CD4-positive, alpha-beta T cell treated with Interferon alpha-2 for 1 hour (primary cell): ENCODE measurements at places on chromosomes 1 and 21.

DNA sequence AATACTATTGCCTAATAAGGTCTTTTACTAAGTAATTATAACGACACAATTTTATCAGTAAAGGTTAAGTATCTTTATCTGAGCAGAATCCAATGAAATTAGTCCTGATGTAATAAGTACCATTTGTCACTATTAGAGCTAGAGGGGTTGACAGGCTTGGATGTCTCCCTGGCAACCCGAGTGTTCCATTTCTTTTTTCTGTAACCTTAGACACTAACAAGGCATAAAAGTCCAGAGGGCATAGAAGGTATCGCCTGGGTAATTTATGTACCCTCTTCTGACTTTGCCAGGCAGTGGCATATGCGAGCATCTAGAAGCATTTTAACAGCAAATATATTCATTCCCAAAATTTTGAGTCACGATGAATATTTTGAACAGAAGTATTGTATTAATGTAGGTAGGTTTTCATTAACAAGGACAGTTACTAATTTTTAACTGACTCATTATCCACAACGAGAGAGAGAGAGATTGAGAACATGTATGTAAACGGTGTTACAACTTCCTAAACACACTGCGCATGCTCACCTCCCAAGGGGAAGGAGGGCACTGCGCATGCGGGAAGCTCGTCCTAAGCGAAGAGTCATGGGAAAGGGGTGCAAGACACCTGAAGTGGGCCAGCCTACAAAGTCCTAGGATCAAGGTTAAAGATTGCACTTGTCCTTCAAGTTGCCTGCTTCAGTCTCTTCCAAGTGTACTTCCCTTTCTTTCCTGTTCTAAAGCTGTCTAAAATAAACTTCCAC is 423.9 kb downstream of the DSCAM start:
- DNase-seq, result no peak

GRCh38 chr1:120133228-120133927 is 42.9 kb downstream of the SEC22B start:
- no peak for DNase-seq

DNA sequence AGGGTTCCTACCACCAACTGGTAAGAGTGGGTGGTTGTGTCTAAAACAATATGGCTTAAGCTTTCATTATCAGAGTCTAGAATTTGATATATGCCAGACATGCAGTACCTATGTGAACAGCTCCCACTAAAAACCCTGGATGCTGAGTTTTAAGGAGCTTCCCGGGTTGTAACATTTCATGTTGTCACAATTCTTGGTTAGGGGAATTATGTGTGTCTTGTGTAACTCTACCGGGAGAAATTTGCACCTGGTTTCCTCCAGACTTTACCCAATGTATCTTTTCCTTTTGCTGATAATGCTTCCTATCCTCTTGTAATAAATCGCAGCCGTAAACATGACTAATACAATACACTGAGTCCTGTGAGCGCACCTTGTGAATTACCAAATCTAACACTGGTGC is 48.3 kb downstream of the ARID4B start:
- no peak for DNase-seq

- DNase-seq, result no peak
Measured at GRCh38 chr1:56024155-56024554, 555.2 kb downstream of the PLPP3 start.

- DNase-seq, result no peak
Measured at GRCh38 chr1:41447995-41448770, 36.3 kb downstream of the EDN2 start.

DNA sequence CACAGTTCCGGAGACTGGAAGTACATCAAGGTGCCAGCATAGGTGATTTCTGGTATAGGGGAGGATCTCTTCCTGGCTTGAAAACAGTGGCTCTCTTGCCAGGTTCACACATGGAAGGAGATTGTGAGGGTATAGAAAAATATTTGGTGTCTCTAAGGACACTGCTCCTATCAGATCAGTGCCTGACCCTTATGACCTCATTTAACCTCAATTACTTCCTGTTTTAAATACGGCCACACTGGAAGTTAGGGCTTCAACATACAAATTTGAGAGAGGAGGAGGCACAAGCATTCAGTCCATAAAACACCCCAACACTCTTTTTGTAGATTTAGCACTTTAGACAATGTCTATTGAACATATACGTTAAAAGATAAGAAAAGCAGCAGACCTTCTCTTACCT is 37.0 kb downstream of the COL6A1 start:
- no peak for DNase-seq

DNA sequence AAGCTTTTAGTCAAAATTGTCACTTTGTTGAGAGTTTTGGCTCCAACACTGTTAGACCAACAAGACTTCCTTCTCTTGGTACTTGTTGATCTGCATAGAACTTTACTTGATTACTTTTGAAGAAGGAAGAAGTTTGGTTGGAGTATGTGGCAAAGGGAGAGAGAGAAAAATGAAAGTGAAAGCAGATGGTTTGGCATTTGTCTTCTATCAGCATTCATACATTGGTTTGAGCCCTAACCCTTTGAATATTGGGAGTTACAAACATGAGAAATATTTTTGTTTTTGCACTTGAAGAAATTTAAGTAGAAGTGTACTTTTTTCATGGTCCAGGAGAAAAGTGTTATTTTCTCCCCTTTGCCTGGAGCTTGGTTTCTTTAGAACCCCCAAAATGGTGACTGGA is 169.8 kb downstream of the ADGRL4 start:
- no peak for DNase-seq

GRCh38 chr1:37149296-37149695 is 115.0 kb upstream of the GRIK3 start:
- no peak for DNase-seq

GRCh38 chr1:184489908-184490307 is 103.1 kb downstream of the C1orf21 start:
- DNase-seq, result no peak

GRCh38 chr1:192151176-192151575 is 7.1 kb upstream of the RGS18 start:
- no peak for DNase-seq

- DNase-seq, result peak; percentile 43
Measured at GRCh38 chr1:150165622-150166612, 16.2 kb downstream of the PLEKHO1 start.

- DNase-seq, result no peak
Measured at GRCh38 chr1:25517476-25518394, 25.7 kb upstream of the LDLRAP1 start.

DNA sequence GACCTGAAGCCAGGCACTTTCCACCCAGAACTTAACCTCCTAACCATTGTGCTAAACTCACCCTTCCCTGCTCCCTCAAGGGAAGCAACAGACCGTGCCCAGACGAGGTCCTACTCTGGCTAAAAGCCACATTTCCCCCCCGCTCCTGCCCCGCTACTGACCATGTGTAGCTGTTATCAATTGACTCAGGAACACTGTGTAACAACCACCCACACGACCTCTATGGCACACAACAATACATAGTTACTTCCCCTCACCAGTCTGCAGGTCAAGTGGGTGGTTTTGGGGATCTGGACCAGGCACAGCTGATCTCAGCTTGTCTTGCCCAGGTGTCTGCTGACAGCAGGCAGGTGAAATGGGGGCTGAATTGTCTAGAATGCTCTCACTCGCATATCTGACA is 40.1 kb downstream of the CAMK2N1 start:
- DNase-seq, result no peak

GRCh38 chr21:23308741-23309140 is 2298.5 kb downstream of the MRPL39 start:
- DNase-seq, result no peak

- DNase-seq, result no peak
Measured at GRCh38 chr1:89542345-89542744, 17.7 kb downstream of the LRRC8B start.

- no peak for DNase-seq
Measured at GRCh38 chr1:3272321-3273045, 182.0 kb upstream of the ARHGEF16 start.

DNA sequence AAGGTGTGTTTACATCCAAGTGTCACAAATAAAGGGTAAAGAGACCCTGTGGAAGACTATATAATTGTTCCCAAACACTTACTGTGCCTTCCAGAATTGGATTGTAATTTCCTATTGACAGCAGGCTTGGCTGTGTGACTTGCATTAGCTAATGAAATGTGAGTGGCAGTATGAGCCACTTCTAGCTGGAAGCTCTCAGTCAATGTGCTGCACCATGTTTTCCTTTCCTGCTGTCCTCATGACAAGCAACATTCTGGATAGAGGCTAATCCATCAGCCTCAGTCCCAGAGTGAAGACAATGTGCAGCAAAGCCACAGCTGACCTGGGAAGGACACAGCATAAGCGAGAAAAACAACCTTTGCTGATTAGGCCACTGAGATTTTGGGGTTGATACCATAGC is 5.9 kb upstream of the FOXJ3 start:
- no peak for DNase-seq

- no peak for DNase-seq
Measured at GRCh38 chr1:109671067-109671466, 3.2 kb downstream of the GSTM2 start.

DNA sequence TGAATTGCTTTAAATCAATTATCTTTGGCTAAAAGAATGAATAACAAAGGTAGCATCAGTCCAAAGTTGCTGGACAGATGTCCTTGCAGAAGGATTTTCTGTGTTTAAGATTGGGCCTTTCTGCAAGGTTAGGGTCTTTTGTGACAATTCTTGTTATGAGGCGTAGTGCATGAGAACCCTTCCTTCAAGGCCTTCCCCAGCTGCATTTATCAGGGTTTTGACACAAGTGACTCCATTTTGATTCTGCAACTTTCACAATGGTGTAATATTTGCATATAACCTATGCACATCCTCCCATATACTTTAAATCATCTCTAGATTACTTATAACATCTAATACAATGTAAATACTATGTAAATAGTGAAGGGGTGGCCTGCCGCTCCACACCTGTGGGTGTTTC is 1.1 kb upstream of the SETD4 start:
- no peak for DNase-seq

- no peak for DNase-seq
Measured at GRCh38 chr1:41507110-41507720, 22.7 kb upstream of the EDN2 start.

DNA sequence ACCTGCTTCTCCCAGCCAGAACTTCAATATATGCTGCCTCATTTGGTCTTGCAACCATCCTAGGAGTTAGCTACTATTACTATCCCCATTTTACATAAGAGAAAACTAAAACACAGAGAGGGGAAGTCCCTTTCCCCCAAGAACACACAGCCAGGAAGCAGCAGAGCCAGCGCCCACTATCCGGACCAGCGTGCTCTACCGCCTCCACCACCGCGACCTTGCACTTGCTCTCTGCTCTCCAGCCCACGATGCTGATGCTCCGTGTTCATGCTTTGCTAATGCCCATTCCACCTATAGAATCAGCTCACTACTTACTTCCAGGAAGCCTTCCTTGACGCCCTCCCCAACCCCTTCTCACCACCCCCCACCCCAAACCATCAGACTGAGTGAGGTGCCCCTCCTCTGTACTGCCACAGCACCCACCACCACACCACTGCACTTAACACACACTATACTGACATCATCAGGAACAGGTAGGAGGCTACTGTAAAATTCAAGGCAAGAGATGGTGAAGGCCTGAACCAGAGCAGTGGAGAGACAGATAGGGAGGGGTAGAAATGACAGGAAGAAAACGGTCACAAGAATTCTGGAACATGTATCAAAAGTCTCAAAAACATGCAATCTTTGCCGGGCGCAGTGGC is 9.4 kb downstream of the TMEM53 start:
- no peak for DNase-seq

- no peak for DNase-seq
Measured at GRCh38 chr1:228854907-228855306, 119.6 kb downstream of the RHOU start.

GRCh38 chr1:235584973-235585372 is 64.6 kb downstream of the GNG4 start:
- no peak for DNase-seq

- no peak for DNase-seq
Measured at GRCh38 chr1:77230051-77230450, 10.8 kb upstream of the PIGK start.

- DNase-seq, result no peak
Measured at GRCh38 chr1:20551945-20552727, at the start of gene FAM43B. Gene FAM43B, plus strand, starts transcription at chr1:20552573. Its CDS starts 401 bp downstream, at chr1:20552974.

DNA sequence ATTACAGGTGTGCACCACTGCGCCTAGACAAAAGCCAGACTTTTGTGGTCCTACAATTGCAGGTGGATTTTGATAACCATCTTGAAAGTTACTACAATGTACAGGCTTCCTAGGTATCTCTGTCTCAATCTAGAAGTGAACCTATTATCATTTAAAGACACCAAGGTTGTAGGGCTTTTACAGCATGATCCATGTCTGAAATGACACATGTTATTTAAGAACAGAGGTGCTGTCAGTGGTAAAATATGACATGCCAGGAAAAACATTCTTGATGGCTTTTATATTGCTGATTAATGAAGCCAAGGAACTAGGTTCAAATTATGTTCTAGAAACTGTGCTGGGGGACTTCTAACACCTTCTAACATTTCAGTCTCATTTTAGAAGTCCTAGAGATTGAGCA is 253.1 kb downstream of the SDCCAG8 start:
- DNase-seq, result no peak

- no peak for DNase-seq
Measured at GRCh38 chr1:38612951-38613350, 246.6 kb downstream of the RRAGC start.

DNA sequence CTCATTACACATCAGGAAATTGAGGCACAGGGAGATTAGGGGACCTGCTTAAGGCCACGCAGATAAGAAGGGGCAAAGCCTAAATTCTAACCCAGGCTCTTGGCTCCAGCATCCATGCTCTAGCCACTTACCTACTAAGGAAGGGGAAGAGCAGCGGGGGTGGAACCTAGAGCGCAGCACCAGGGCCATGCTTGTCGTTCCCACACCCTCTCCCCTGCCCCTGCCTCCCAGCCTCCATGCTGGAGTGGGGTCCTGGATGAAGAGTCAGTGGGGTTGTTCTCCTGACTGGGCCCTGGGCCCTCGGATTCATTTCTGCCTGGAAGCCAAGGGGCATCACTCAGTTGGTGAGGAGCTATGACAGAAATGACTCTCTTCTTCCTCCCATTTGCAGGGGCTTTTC is 133.3 kb downstream of the FOXD2 start:
- DNase-seq, result no peak

- no peak for DNase-seq
Measured at GRCh38 chr1:105874621-105875020, 1181.9 kb upstream of the PRMT6 start.

- no peak for DNase-seq
Measured at GRCh38 chr1:66693856-66694255, 58.4 kb upstream of the DYNLT5 start.
